NCI-H510A (cell line): ENCODE measurements at places on chromosomes 13 and 19.

- DNase-seq: no peak
Observed at GRCh38 chr13:46168341-46168740, 13.6 kb downstream of the LCP1 start.

DNA sequence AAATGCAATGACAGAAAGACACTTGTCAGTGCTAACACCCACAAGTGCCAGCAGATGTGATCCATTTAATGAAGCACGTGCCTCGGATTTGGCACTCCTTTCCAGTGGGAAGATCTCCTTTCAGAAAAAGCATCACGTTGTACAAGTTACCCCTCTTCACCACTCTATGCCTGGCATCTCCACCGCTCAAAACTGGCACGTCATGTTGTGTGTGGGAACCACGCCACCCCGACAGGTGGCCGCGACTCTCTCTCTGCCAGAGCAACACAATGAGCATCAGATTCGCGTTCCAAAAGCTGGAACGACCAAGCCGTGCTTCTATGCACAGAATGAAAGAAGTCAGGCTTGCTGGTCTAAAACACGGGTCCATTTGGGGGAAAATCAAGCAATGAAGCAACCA lies 24.3 kb downstream of the TMTC4 start:
- no peak for DNase-seq

- DNase-seq: no peak
Observed at GRCh38 chr13:22086597-22087330, 415.9 kb downstream of the FGF9 start.

DNA sequence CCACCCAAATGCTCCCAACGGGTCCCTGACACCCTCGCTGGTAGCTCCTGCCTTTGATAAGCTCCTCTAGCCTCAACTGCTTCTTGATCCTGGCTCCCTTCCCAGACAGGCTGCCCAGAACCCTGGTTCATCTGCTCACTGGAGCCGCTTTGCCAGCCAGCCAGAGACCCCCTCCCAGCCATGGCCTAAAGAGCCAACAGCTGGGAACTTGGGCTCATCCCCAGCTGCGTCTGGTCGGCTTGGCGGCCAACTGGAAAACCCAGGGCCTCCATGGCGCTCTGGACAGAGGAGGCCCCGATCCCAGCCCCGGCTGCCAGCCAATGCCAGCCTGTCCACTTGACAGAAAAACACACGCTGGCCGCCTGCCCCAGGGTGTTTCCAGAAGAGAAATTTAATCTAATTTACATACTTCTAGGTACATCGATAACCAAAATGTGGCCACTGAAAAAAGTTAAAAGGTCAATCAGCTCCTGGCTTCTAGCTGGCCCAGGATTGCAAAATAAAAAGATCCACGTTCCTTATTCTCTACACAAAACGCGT lies 3.0 kb upstream of the AKAP8L start:
- DNase-seq: no peak

DNA sequence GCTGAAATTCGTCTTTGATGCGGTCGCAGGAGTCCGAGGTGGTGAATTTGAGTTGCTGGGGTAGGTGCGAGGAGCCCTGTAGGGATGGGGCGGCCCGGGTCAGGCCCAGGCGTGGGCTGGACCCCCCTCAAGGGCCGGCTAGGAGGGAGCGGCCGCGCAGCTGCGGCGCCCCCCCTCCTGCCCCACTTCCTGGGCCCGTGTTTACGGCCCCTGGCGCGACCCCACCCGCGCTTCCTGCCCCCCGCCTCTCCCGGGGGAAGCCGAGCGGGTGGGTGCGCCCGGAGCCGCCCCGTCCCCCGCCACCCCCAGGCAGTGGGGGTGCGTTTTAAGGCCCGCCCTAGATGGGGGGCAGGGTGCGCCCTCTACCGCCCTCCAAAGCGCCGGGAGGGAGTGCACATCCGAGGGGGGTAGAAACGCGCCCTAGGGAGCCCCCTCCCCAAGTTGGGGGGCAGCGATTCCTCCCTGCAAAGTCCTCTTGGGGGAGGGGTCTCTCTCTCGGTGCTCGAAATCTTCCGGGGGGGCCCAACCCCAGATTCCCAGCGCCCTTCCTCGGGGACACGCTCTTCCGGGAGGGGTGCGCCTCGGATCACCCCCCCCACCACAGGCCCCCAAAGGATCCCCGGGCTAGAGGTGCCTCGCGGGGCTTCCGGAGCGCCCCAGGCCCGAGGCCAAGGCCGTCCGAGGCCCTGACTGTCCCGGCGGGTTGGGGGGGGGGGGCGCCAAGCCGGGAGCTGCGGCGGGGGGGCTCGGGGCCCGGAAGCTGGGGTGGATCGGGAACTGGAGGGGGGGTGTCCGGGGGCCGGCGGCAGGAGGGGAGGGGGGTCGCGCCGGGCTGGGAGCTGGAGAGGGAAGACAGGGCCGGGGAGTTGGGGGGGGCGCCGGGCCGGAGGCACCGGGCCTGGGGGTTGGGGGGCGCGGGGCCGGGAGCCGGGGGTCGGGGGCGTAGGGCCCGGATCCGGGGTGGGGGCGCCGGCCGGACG lies 823 bp downstream of the TLE5 start:
- DNase-seq: no peak

- DNase-seq: no peak
Observed at GRCh38 chr19:54461613-54462012, 2.0 kb downstream of the LENG9 start.

GRCh38 chr19:6766357-6767080 lies 716 bp downstream of the SH2D3A start:
- no peak for DNase-seq

DNA sequence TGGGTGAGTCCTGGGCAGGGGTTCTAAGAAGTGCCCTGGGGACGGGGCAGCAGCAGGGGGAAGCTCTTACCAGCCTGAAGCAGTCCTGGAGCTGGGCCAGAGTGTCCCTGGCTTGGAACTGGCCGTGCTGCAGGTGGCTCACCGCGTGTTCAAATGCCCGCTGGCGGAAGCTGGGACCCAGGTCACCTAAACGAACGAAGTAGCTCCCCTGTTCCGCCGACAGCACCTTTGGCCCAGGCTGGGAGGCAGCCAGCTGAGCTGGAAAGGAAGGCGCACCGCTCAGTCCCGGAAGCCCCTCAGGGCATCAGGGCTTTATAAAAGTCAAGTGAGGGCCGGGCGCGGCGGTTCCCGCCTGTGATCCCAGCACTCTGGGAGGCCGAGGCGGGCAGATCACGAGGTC lies 9.6 kb downstream of the PLIN4 start:
- DNase-seq: no peak
